ENCODE measurements at places on chromosomes 3 and 15.

- peak; percentile 76 for DNase-seq
Observed at GRCh38 chr15:63487076-63487757, 17.2 kb upstream of the USP3 start.

DNA sequence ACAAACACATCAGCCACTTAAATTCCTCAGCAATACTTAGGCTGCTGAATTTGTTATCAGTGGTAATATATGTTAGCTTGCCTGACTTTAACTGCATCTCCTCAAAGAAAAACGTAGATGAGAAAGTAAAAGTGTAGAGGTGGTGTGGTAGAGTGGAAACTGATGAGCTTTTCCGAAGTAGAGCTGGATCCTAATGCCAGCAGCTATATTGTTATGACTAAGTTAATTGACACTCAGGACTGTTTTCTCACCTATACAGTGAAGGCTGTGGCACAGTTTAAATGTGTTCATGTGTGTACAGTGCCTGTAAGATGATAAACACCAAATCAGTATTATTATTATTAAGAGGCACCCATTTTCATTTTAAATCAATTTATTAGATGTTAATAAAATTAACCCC is 174.9 kb downstream of the TNIK start:
- no peak for DNase-seq

DNA sequence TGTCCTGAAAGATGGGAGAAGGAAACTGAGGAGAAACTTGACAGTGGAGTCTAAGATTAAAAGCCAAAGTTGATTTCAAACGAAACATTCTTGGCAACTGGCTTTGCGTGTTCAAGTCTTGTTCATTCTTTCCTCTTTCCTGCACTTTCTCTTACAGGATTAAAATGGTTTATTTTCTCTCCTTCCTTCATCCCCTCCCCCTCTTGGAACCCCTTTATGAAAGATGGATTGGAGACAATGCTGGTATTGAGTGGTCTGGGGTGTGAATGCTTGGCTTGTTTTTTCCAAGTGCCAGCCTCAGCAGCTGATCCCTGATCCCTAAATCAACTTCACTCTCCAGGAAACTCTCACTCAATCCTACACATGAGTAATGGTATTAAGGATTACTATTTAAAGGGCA is 703 bp upstream of the LSAMP start:
- no peak for DNase-seq

DNA sequence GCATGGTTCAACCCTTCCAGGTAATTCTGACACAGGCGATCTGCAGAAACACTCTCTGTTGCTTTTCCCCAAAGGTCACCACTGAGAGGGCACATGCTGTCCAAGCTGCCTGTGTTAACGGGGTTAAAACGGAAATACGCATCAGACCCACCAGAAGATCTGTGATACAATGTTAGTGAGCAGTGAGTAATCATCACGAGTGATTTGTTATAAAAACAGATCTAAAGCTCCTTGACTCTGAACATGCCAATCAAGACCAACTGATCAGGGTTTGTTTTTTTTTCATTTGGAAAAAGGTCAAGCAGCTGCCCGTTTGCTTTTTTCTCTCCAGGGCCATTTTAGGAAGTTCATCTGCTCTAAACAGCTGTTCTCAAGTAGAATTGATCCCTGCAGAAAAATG is 43.2 kb downstream of the FGF12 start:
- no peak for DNase-seq

- DNase-seq = no peak
Observed at GRCh38 chr3:181710345-181711291, 1.1 kb upstream of the SOX2 start.

GRCh38 chr15:74783072-74783807 is 1.4 kb downstream of the CSK start:
- no peak for DNase-seq
